ENCODE measurements at places on chromosomes 1 and 21.

- DNase-seq = no peak
Measured at GRCh38 chr1:236753516-236753915, 41.6 kb upstream of the MTR start.

GRCh38 chr1:39105841-39106765, 80.0 kb downstream of the NDUFS5 start:
- DNase-seq = no peak

GRCh38 chr1:61506944-61507500, 217.9 kb downstream of the TM2D1 start:
- no peak for DNase-seq

DNA sequence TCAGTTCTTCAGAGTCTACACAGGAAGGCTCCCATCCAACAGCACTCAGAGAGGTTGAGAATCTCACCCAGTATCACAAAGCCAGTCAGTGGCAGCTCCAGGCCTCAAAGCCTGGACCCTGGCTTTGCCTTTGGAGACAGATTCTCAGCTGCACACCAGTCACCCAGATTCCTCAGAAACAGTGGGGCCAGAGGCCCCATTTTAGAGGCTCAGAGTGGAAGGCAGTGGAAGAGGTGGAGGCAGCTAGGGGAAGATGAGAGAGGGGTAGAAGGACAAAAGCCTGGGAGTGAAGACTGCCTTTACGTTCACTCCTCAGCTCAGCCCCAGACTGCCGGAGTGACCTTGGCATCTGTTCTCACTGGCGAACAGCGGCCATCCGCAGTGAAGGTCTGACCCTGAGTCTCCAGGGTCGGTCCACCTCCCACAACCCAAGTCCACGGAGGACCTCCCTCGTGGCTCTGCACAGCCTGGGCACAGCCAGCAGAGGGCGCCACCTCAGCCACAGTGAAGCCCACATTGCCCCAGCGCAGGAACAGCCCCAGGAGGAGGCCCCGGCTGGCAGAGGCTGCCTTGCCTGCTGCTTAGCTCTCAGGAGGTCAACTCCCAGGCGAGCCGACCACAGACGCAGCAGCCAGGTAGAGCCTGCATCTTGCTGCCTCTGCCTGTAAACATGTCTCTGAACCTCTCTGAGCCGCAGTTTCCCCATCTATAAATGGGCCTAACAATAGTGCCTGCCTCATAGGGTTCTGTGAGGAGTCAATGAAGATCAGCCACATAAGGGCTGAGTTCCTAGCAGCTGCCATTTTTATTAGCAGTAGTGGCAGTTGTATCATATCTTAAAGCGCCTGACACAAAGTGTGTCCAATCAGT, 5.9 kb upstream of the FNDC5 start:
- peak; percentile 17 for DNase-seq

DNA sequence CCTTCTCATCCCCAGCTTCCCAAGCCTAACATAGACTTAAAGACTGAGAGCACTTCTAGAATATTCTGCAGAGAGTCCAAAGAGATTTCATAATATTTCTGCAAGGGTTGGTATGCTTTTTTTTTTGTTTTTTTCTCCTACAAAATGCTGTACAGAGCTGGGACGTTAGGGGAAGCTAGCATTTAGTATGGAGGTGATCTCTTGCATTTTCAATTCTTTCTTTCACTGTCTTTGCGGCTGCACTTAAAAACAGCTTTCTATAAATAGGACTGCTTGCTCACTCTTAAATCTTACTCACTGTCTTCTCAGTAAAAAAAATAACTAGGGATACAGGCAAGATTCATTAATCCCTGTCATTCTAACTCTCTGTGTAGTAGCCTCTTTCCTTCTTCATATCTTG, 7.4 kb downstream of the DSCAM start:
- DNase-seq = no peak

DNA sequence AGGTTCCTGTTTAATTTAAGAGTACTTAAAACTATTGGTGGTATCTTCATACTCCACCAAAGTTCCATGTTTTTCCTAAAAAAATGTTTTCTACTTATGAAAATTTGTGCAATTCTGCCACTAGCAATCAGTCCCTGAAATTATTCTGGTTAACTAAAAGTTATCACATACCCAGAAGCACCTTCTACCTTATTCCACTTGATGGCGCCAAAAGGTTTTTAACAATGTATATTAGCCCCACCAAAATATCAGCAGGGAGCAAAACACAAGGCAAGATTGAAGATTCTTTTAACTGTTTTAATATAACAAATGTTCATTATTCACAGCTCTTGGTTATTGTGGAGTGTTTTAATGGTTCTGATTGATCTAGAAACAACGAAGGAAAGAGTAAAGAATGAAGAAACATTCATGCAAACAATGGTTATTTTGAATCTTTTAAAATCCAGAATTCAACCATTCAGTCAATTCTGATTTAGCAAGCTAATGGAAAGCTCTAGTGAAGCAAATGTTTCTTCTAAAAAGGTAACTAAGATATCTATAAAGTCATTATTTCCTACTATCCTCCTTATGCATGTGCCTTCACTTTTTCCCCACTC, 67.2 kb downstream of the TTLL7 start:
- DNase-seq = no peak

DNA sequence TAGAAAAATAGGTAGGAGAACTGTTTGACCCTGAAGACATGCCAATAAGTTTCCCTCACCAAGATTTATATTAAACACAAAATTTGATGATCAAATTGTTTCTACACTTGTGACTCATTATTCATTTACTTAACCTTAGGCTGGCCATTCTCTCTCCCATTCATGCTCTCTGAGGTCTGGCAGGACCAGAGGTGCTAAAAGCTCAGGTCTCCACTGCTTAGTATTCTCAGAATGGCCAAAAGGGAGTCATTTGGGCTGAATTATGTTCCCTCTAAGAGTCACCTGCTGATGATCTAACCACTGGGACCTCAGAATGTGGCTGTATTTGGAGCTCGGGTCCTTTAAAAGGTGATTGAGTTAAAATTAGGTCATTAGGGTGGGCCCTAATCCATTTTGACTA, 47.1 kb upstream of the ATP1B1 start:
- no peak for DNase-seq

GRCh38 chr1:30526652-30527345, 196.6 kb downstream of the MATN1 start:
- no peak for DNase-seq

- DNase-seq = no peak
Measured at GRCh38 chr1:5579966-5580365, 412.3 kb downstream of the NPHP4 start.

- no peak for DNase-seq
Measured at GRCh38 chr1:8633741-8634501, 183.5 kb downstream of the RERE start.

DNA sequence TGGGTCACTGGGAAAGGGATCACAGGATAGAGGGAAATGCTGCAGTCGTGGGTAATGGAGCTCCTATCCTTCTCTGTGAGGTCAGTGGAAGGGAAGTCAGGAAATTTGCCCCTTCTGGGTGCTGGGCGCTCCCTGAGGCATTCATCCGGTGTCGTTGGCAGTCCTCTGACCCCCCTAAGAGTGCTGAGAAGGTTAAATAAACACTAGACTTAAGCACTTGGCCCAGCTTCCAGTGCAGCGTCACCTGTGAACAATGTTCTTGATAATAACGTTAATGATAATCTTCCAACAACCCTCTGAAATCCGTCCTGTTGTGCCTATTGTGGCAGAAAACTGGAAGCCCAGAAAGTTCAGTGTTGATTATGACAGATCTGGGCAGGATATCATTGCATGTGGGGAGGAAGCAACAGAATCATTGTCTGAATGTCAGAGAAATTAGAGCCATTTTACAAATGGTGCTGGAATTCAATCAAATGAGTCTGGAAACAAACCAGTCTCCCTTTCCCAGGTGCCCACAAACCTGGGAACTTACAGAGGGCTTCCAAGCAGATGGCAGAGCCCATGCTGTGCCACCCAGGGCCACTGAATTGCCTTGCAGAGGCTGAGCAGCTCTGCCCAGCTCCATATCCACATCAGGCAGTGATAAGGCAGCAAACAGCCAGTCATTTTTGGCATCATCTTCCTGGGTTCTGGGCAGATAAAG, 216.8 kb downstream of the KAZN start:
- no peak for DNase-seq

Data from NCI-H187 (cell line).